Hematopoietic multipotent progenitor cell treated with erythropoietin and hydrocortisone succinate and interleukin-3 and kit ligand, for 8 days (in vitro differentiated cells): ENCODE measurements at places on chromosomes 16 and 17.

GRCh38 chr16:11005611-11005975, 61.2 kb downstream of the CLEC16A start:
- DNase-seq = no peak

DNA sequence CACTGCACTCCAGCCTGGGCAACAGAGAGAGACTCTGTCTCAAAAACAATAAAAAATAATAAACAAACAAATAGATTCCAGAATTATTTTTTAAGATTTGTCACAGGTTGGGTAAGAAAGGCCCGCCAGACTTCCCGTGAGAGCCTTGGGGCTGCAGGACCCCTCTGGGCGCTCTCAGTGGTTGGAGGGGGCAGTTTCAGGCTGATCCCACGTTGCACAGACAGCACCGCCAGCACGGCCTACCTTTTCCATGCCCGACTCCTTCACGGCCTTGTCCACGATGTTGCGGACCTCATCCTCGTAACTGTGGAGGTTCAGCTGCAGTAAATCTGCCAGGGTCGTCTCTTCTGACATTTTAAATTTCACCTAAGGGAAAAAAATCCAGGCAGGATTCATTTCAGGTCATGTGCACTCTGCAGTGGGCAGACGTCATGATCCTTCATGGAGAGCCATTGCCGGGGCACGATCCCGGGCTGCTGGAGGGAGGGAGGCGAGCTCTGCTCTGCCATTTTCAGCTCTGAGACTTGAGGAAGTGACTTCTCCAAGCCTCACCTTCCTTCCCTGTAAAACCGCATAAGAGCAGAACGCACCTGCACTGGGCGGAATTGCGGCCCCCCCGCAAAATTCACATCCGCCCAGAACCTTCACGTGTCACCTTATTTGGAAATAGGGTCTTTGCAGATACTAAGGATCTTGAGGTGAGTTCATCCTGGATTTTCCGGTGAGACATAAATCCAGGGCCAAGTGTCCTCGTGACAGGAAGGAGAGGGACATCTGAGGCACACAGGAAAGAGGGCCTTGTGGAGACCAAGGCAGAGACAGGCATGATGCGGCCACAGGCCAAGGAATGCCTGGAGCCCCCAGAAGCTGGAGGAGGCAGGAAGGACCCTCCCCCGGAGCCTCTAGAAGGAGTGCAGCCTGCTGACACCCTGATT, 66.8 kb downstream of the DNAH17 start:
- no peak for DNase-seq

DNA sequence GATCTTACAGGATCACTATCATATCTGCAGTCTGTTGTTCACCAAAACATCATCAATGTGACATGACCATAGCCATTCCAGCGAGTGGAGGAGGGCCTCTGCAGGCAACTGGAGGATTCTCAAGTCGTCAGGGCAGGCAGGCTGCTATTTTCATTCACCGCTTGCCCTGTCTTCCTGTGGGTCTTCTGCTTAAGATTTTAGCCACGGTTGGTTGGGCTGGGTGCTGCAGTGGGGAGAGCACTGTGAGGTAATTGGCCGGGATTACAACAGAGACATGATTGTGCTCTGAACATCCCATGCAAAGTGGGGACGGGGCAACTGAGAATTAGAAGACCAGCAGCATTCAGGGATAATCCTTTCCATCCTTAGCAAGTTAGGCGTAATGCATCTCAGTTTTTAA, 245.9 kb downstream of the CPPED1 start:
- no peak for DNase-seq

- peak; percentile 60 for DNase-seq
These were observed 186.0 kb upstream of the TNRC6C start for GRCh38 chr17:77772461-77772897.

DNA sequence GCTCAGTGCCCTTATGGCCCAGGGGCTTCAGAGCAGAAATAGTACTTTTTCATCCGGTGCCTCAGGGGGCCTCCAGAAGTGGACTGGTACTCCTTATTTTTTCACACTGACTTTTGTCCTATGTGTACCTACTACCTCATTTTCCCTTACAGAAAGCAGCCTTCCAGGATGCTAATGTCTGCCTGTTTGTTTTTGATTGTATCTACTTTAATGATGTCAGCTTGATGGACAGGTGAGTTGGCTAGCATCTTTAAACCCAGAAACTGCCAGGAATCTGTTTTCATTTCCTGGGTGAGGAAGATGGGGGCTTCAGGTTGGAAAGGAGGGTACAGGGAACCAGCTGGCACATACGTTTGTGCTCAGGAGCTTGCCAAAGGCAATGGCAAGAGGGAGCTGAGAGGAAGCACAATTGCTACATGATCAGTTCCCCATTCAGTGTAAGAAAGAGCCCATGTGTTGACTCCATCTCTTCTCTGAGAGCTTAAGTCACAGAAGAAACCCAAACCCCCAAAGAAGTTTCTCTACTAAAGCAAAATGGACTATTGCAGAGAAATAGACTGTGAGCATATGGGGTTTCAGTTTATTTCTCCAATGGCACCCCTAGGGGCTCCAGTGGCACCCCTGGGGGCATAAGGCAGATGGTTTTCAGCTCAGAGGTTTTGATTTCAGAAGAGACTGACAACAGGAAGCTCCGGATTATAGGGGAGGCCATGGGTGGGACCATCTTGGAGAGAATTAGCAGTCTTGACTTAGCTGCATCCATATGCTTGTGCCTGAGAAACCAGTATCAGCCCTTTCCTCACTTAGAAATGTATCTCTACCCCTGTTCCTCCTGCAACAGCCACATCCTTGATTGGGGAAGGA, 16.3 kb downstream of the LIG3 start:
- DNase-seq = no peak

- no peak for DNase-seq
These were observed 2.3 kb downstream of the SLC38A8 start for GRCh38 chr16:84040226-84040822.

DNA sequence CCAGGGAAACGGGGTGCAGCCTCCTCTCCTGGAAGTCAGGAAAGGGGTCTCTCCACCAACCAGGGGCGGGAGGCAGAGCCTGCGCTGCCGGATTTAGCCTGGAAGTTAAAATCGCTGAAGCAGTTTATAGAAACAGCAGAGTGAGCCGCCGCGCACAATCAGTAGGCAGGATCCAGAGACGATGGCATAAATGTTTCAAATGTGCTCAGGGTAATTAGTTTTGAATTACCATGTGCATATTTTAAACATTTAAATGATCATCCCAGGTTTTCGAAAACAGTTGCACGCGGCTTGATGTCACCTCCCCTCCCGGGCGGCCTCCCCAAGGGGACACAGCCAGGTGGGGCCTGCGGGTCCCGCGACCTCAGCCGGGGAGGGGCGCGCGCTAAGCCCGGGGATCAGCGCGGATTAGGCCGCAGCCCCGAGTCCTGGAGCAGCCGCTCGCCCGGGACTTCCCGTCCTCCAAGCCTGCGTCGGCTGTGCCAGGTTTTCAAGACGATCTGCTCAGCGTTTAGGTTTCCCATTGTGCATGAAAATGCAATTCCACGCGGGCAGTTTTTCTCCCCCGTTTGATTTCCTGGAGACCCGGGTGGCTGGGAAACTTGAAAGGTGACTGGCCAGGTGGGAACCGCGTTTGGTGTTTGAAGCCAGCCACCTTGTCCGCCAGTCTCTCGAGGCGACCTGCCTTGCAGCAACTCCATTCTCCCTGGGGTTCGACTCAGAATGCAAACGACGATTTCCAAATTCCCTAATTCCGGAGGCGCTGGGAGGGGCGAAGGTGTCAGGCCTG, 78.3 kb downstream of the RPA1 start:
- no peak for DNase-seq

- DNase-seq = no peak
These were observed 45.2 kb upstream of the LCMT1 start for GRCh38 chr16:25066426-25066746.

DNA sequence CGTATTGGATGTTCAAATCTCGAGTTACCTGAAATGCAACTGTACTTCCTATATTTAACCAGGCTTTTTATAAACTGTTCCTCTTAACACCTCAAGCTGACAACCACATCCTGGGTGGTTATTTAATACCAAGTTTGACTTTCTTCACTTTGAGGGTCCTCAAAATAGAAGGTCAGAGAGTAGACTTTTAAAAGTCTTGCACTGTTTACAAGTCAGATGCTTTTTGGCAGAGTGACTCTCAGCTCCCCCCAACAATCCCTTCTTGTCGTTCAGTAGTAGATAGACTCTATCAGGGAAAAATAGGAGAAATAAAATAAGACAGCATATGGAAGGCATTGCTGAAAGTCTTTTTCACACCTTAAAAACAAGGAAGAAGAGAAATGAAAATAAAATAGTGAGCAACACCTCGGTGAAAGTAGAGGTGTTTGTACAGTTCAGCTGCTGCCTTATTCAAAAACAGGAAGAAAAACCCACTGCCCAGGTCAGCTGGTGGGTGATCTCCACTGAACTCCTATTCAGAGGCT, 650.4 kb downstream of the WWOX start:
- no peak for DNase-seq

DNA sequence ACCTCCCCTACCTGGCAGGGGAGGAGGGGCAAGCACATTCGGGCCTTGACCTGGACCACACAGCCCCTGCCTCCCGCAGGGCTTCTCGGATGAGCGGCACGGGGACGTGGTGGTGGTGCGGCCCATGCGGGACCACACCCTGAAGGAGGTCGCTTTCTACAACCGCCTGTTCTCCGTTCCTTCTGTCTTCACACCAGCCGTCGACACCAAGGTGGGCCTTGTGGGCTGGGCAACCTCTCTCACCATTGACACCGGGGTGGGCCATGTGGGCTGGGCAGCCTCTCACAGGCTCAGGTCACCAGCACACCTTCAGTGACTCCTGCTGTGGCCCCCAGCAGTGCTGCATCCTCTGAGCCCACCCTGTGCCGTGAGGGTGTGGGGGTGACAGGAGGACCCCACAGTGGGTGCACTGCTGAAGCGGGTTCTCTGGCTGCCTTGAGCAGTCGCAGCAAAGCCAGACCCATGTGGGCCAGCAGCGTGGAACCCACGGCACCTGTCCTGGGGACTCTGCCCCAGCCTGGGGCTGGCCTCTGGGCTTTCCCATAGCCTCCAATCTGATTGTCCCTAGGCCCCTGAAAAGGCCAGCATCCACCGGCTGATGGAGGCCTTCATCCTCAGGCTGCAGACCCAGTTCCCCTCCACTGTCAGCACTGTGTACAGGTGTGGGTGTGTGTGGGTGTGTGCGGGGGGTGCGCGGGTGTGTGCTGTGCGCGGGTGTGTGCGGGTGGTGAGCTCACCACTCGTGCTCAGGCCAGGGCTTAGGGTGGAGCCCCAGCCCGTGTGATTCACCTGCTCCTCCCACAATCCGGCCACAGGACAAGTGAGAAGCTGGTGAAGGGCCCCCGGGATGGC, 7.5 kb downstream of the CTU2 start:
- no peak for DNase-seq

- peak; percentile 51 for DNase-seq
These were observed 631 bp downstream of the KREMEN2 start for GRCh38 chr16:2964475-2965336.

DNA sequence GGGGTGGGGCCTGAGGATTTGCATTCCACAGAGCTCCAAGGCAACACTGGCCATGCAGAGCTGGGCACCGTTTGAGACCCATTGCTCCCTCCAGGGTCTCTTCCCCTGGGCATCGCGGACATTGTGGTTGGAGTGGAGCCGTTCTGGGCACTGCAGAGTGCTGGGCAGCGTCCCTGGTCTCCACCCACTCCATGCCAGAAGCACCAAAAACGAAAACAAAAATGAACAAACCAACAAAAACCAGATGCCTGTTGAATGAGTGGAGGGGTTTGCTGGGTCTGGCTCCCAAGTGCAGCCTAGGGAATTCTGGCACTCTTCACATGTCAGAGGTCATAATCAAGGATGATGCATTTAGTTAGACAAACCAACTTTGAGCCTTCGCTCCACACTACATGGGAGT, 17.9 kb downstream of the WNT9B start:
- DNase-seq = no peak

DNA sequence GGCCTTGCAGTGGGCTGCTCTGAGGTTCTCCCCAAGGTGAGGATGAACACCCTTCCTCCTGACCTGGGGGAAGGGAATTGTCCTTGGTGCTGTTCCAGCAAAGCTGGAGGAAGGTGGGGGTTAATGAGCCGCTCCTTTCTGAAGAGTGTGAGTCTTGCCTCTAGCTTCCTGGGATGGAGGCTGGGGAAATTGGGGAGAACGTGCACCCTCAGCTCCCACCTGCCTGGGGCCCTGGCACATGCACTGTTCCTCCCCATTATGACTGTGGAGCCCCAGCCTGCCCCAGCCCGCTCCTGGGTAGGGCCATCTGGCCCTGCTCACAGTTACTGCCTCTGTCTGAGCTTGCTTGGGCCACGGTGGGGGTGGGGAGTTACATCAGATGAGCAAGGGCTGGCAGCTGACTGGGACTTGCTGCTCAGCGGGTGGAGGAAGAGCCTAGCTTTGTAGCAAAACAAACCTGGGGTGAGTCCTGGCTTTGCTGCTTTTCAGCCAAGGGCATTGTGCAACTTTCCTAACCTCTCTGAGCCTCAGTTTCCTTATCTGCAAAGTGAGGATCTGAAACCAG, 11.1 kb downstream of the TNS4 start:
- no peak for DNase-seq

DNA sequence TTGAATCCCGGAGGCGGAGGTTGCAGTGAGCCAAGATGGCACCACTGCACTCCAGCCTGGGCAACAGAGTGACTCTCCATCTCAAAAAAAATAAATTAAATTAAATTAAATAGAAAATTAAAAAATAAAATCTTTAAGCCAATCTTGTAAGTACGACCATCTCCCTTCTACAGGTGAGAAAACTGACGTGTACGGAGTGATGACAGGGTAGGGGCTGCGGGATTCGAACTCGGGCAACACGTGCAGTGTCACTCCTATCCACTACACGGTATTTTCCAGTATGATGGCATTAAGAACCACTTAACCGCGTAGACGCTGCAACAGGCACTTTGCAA, 762 bp downstream of the WDR59 start:
- DNase-seq = no peak

DNA sequence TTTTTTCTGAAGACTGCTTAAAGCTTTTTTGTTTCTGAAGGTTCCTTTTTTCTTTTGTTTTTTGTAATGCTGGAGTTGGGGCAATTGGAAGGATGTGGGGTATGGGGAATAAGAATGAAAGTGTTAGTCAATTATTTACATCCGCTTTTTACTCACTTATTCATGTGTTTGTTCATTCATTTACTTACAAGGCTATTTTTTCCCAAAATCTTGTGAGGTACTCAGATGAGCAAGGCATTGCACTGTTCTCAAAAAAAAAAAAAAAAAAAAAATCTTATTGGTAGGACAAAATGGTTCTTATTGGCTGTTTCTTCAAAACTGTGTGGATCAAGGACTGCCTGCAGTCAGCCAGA, 55.7 kb downstream of the PLD6 start:
- no peak for DNase-seq

DNA sequence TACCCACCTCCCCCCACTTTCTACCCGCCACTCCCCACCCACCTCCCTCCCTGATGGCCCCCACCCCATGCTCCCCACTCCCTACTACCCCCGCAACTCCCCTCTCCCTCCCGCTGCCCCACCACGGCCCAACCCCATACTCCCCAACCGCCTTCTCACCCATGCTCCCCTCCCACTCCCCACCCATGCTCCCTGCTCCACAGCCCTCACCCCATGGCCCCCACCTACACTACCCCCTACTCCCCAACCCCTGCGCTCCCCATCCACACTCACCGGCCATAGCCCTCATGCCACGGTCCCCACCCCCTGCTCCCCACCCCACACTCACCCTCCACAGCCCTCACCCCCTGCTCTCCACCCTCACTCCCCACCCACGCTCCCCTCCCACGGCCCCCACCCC, 13.9 kb downstream of the COTL1 start:
- no peak for DNase-seq

- DNase-seq = no peak
These were observed 51.6 kb upstream of the CORO6 start for GRCh38 chr17:29674281-29674680.
